ENCODE measurements at places on chromosomes 5 and 9. TPM values are rescaled to one million over a fixed set of nuclear protein-coding genes. Genes with fewer than 3 reads are reported as not detected.

Gene SLC23A1
- 5.2 TPM for total RNA-seq

Gene GRPEL2
- total RNA-seq: 41.3 TPM

Gene FOXD1
- 0.07 TPM for total RNA-seq

Gene CARD6
- total RNA-seq: 5.0 TPM

Gene FSD1L
- 6.2 TPM for total RNA-seq

Gene DBH
- total RNA-seq: not detected

Gene PPP2R2B
- total RNA-seq: 0.52 TPM

Gene GPX8
- total RNA-seq: not detected

Gene PDE8B
- 0.43 TPM for total RNA-seq

Gene CMYA5
- total RNA-seq: 0.30 TPM

Gene WDR31
- total RNA-seq: 1.5 TPM

Gene RCL1
- 28.3 TPM for total RNA-seq

Gene POU5F2
- total RNA-seq: 1.7 TPM

Gene BTNL3
- total RNA-seq: not detected

Gene MYO10
- 0.41 TPM for total RNA-seq

Gene GLDC
- 0.34 TPM for total RNA-seq

Gene OGN
- not detected for total RNA-seq

Gene TMEM141
- total RNA-seq: 34.7 TPM

Gene PCDHA9
- not detected for total RNA-seq

Gene CDH12
- total RNA-seq: not detected

Gene ARHGEF28
- not detected for total RNA-seq

Gene DROSHA
- total RNA-seq: 74.0 TPM

Gene TAF11L14
- total RNA-seq: not detected

Gene AHRR
- 42.2 TPM for total RNA-seq

Gene LCN1
- total RNA-seq: not detected

Gene ADAMTS12
- not detected for total RNA-seq

Gene TMOD1
- 1.1 TPM for total RNA-seq

Gene FYB1
- 193 TPM for total RNA-seq

Gene WNT8A
- not detected for total RNA-seq

Gene TMEM171
- total RNA-seq: not detected

Gene SLC25A2
- 0.25 TPM for total RNA-seq

Gene CCDC192
- not detected for total RNA-seq

Gene FGF10
- total RNA-seq: not detected

Gene FCHSD1
- total RNA-seq: 55.6 TPM

Gene LECT2
- not detected for total RNA-seq

Gene ARHGEF37
- total RNA-seq: 0.80 TPM

Gene PPP3R2
- total RNA-seq: not detected

Gene F12
- total RNA-seq: 1.2 TPM

Gene PCAT7
- not detected for total RNA-seq

Gene ADCY2
- not detected for total RNA-seq

Gene CCL27
- total RNA-seq: 0.25 TPM

Gene RNF145
- 127 TPM for total RNA-seq

Gene LCN9
- not detected for total RNA-seq

Gene DMRT2
- total RNA-seq: 0.52 TPM

Gene DOCK2
- 303 TPM for total RNA-seq

Gene FOXE1
- total RNA-seq: 0.07 TPM

Gene RNF208
- total RNA-seq: 3.8 TPM

Gene KIF4B
- total RNA-seq: not detected

Gene OTP
- total RNA-seq: not detected

Gene PCDHAC1
- not detected for total RNA-seq

Gene NLN
- 14.2 TPM for total RNA-seq

Data from T-helper 2 cell treated with Interferon-gamma antibody and Interleukin-4, amounts not matched to agents 100 ng/mL and 5 ng/mL, for 36 hours (primary cell).